ENCODE measurements at places on chromosomes 16 and 17.

DNA sequence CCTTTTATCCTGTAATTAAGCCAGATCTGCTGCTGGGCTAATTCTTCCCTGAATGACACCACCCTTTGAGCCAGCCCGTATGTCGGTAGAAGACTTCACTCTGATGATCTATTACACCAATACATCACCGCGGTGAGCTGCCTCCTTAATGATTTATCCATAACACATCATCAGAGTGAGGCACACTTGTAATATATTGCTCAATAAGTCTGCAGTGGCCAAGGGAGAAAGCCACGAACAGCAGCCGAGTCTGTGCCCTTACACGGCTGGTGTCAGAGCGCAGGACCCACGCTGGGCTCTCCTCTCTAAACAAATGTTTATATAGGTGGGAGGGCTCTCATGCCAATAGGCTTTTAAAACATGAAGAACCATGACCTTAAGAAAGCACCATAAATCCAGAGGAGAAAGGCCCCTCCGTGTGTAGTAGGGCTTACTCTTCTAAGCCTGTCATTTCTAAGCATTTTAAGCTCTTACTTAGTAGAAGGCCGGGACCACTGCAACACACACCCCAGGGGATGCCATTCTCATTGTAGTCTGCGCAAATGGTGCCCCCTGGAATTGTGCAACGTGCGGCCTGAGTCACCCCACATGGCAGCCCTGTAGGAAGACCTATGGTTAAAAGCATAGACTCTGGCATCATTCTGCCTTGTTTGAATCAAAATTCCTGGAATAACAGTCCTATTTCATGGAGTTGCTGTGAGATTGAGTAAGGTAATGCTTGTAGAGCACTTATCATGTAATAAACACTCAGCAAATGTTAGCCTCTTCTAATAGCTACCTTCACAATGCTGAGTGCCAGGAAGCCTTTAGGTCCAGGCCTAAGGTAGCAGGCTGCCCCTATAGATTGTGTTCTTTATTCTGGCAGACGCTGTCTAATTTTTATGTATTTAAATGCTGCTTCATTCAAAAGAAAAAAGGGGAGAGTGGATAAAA lies 26.1 kb downstream of the MRPS23 start:
- no peak for DNase-seq

GRCh38 chr17:49928837-49929475 lies 40.0 kb upstream of the DLX4 start:
- DNase-seq = no peak

DNA sequence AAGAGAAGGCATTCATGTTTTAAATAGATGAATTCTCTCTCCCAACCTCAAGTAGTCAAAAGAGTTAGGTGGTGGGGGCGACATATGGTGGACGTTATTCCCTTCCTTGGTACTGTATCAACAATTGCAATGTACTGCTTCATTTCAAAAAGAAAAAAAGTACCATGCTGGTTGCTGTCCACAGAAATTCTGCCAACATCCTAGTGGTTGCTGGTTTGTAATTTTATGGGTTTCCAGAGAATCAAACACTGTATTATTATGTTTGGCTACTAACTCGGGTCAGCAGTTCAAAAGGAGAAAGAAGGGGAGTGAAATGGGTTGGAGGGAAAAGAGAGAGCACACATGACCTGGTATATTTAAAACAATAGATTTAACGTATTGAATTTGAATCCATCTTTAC lies 61.1 kb upstream of the KCNJ16 start:
- DNase-seq = no peak

GRCh38 chr17:56887552-56888467 lies 26.0 kb downstream of the TRIM25 start:
- DNase-seq = no peak

DNA sequence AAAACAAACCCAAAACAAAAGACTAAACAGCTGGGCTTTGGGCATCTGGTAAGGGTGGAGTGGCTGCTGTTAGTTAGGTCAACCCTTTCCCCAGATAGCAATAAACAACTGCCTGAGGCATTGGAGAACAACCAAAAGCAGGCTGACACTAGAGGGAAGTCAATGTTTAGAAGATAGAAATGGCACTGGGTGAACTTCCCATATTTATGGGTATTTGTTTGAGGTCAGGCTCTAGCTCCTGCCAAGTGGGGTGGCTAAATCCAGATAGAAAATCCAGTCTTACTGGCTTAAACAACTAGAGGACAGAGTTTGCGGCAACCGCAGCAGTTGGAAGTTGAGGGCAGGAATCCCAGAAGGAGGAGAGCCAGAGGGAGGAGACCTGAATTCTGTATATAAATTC lies 79.4 kb downstream of the SDK2 start:
- DNase-seq = no peak

GRCh38 chr17:79612468-79613194 lies 1.8 kb upstream of the RBFOX3 start:
- DNase-seq = peak; percentile 34

DNA sequence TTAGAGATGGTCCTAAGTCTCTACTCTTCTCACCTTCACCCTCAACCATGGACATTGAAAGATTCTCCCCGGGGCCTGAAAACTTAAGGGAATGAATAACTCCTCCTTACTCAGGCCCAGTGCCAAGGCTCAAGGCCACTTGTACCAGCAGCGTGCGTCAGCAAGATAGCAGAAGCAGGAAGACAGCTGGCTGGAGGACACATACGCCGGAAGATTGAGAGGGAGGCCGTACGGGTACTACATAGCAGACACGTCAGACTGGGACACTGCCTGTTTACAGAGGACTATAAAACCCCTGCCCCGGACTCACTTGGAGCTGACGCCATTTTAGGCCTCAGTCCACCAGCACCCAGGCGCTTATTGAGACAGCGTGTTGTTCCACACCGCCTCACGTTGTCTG lies 75.8 kb upstream of the MED13 start:
- no peak for DNase-seq

DNA sequence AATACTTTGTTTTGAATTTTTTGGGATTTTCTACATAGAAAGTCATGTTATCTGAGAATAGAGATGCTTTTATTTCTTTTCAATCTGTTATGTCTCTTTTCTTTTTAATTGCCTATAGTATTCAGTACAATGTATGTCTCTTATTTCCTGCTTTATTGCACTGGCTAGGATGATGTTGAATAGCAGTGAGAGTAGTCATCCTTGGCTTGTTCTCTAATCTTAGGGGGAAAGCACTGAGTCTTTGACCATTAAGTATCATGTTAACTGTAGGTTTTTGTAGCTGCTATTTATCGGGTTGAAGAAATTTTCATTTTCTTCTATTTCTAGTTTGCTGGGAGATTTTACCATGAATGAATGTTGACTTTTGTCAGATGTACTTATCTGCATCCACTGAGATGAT lies 10.0 kb upstream of the ABCA3 start:
- no peak for DNase-seq

GRCh38 chr16:72913551-72913950 lies 134.4 kb downstream of the ZFHX3 start:
- no peak for DNase-seq

DNA sequence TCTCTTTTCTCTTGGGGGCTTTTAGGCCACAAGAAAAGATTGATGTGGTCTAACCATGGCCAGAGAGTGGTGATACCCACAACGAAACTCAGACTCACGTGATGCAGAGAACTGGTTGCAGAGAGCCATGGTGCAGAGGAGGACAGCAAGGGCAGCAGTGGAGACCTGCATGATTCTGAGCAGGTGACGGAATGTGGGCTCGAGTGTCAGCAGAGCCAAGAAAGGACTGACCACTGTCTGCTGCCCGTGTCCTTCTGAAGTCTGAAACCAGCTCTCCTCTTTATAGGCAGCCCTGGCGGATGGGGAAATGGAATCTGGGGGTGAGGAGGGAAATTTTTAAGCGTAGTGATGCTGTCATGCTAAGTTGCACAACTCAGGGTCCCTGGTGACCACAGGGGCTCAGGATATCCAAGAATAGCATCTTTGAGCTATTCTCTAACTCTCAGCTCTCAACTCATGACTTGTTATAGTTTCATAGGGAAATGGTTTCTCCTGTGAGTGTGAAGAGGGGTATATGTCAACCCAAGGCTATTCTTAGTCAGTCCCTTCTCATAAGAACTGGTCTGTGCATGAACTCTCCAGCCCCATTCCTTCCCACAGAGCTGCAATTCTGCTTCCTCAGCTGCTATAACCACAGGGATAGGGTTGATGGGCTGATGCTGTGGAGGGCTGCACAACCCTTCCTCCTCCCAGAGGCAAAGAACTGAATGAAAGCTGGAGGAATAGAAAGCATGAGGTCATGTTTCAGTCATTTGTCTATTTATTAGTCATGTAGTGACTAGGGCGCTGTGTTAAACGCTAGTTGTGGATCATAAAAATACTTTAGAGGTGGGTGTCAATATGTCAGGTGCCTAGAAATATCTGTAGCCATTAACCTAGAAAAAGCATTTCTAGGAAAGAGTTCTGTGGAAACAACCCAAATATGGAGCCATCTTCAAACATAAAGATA lies at the start of gene CCL3:
Gene CCL3, minus strand, starts transcription at position 256 of the 949 bp plus-strand sequence. Its CDS starts 85 bp downstream, at position 171.
- DNase-seq = peak; percentile 83

DNA sequence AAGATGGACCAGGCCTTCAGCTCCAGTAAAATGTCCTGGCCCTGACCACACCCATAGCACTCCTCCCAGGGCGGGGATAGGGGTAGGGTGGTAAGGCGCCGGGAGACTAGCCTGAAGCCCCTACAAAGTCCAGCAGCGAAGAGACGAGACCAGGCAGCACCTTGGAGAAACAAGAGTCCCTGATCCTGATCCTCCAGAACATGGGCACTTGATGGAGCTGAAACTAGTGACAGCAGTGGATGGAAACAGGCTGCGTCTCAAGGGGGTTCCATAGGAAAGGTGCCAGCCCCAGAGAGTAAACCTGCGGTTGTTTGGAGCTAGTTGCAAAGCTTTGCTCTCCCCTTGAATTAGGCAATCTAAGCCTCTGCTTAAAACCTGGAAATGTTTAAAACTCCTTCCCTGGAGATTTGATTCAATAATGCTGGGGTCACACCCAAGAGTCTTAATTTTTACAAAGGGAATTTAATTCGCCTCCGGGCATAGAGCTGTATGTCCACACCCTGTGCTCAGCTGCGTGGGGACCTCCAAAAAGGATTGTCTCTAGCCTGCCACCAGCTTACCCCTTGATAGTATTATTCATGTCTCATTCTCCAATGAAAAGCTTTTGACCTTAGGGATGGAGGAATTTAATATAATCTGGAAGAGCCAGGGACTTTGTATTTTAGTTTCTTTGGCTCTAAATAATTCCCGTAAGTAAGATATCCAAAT lies 258.6 kb downstream of the PMP22 start:
- no peak for DNase-seq

DNA sequence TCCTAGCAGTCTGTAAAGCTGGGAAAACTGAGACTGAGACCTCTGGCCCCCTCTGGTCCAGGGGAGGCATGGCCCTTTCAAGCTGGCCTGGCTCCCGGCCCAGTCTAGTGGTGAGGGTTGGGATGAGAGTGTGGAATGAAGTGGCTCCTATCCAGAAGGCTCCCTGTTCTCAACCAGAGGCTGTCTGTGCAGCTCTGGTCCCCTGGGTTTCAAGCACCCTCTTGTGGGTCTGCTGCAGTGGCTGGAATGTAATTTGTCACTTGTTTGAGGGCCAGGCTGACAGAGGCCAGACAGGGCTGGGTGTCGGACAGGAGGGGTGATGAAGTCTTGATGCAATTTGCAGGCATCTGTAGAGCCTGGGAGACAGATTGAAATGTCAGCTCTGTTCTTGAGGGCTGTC lies 22.1 kb upstream of the PHF12 start:
- DNase-seq = no peak

DNA sequence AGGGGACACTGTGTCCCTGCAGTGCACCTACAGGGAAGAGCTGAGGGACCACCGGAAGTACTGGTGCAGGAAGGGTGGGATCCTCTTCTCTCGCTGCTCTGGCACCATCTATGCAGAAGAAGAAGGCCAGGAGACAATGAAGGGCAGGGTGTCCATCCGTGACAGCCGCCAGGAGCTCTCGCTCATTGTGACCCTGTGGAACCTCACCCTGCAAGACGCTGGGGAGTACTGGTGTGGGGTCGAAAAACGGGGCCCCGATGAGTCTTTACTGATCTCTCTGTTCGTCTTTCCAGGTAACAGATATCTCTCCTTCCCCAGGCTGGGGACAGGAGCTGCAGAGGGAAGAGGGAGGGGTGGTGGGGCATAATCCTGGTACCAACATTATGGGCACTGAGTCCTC lies 1.6 kb downstream of the CD300LG start:
- no peak for DNase-seq

DNA sequence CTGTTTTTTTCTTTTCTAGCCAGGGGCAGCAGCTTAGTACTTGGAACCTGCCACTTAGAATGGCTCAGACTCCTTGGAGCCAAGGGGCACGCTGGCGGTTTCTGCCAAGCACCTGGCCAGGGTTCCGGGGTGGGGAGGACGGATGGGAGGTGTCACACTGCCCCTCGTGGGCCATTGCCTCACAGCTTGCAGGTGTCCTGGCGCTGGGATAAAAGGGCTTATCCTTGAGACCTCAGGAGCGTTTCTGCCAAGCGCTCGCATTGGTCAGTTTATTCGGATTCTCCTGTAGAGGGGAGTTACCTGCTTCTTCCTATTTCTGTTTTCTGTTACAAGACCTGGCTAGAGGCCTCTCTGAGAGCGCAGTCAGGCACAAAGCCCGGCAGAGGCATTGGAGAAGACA lies 234.6 kb downstream of the MSI2 start:
- DNase-seq = no peak

GRCh38 chr17:54177606-54178308 lies 355.0 kb downstream of the KIF2B start:
- no peak for DNase-seq

GRCh38 chr17:1882836-1883235 lies 53.0 kb downstream of the RPA1 start:
- no peak for DNase-seq

DNA sequence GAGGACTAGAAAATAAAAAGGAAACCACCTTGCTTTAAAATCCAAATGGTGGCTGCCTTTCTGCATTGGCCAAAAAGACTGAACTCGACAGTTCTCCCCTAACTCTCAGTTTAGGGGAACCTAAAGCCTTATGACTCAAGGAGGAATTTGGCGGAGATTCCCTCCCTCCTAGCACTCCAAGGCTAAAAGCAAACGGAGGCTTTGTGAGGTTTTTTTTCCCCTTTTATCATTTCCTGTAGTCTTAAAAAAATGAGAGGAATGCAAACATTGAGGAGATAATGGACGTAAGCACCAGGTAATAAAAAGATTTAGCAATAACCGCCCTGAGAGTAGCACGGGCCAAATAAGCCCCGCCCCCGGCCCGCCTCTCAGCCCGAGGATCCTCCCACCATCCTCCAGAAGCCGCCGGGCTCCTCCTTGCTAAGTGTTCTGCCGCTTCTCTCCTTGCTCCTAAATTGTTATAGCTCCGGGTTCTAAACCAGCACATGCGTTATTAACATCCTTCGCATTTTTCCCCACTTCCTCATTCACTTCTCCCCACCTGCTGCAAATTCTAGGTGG lies 5.8 kb upstream of the KIFC3 start:
- DNase-seq = no peak

GRCh38 chr17:69696650-69697049 lies 282.2 kb downstream of the MAP2K6 start:
- DNase-seq = no peak
